ENCODE measurements at places on chromosomes 7 and 10.
A peak's percentile ranks its signal among the peaks of the same experiment; 100 is the strongest.

DNA sequence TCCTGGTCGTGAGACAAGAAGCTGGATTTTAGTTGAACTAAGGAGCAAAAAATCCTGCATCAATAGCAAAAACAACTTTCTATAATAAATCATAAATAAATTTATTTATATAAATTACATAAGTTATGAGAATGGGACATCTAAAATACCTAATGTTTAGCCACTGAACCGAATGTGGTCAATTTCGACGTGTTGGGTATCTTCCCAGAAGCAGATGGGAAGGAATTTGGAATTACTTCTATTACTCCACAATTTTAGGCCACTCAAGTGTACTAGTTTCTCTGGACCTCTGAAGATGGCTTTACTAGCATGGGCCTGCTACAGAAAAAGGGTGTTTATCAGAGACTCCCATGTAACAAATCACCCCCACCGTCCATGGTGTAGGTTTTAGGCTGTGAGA, 172.0 kb downstream of the PRPF18 start:
- no peak for DNase-seq

- no peak for DNase-seq
These were observed 112.2 kb downstream of the EXOC4 start for GRCh38 chr7:133364959-133365690.

DNA sequence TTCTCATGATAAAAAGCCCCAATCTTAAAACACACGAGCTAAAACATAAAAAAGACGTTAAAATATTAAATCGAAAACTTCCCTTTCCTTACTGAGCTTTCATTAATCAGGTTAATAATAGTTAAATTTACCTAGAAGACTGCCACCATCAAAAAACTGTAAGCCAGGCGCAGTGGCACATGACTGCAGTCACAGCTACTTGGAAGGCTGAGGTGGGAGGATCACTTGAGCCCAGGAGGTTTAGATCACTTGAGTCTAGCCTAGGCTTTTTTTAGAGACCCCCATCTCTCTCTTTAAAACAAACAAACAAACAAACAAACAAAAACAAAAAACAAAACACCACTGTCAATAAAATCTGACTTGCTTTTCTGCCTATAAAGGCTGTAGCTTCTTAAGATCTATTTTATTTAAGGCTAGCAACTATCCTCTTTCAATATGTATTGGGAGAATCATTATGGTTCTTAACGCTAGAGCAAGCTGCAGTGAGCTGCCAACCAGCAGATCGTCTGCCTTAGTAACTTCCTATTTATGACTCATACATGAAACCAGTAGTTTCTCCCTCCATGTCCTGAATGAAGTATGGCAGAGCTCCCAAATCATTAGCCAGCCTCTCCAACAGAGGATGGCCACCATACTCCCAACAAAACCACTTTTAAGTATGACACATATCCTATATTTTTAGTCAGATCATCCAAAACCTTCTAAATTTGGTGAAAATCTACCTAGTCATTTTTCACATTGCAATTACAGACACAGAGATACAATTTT, 163.7 kb downstream of the SRPK2 start:
- DNase-seq, result peak; percentile 72

DNA sequence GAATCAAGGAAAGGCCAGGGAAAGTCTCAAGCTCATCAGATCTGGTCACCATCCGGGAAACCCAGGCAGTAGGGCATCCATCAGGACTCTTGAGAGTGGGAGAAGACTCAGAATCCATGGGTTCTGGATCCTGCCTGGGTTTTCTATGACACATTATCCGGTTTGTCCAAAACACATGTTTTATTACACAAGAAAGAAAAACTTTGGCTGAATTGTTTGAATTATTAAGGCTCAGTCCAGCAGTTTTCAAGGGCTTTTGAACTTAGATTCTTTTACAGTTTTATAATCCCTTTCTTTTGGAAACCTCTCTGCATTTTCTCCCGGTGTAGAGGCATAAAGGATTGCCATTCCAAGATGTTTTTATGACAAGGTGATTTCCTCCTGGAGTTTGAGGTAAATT, 528.5 kb upstream of the MGMT start:
- DNase-seq, result no peak
